ENCODE measurements at places on chromosomes 11 and 22.

GRCh38 chr11:86579406-86579731 lies 93.0 kb downstream of the ME3 start:
- DNase-seq = no peak

DNA sequence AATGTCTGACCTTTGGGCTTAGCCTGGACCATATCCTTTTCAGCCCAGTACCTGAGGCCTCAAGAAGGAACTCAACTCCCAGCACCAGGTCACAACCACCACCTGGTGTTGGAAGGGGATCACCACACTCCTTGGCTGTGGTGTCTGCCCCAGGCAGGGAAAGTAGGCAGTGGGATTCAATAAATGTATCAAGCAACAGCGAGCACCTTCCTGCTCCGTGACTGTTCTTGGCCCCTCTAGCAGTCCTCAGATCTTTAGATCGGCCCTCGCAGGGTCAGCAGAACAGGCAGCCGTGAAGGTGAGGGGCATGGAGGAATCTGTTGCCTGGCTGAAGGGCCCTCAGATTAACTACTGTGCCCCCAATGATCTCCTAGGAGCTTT lies 15.9 kb downstream of the ARFGAP2 start:
- no peak for DNase-seq

DNA sequence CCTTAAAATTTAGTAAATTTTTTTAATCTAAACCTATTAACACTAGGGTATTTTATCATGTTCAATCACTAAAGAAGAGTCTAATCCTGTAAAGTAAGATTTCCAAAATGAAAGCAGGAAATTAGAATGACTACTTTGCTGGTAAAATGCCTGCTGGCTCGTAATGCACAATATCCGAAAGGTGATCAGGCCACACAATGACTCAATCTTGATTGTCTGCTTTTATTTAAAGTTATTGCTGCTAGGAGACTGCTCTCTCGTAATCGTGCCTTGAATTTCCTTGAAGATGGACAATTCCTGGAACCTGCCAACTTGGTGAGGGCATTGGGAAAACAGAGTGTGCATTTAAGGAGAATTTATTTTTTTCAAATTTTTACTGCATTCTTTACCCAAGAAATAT lies 1786.5 kb upstream of the RAG2 start:
- no peak for DNase-seq

GRCh38 chr11:86947541-86947940 lies 7.7 kb downstream of the FZD4 start:
- DNase-seq = no peak

- DNase-seq = no peak
Measured at GRCh38 chr22:43925433-43926348, 2.1 kb downstream of the PNPLA3 start.

- DNase-seq = no peak
Measured at GRCh38 chr11:76553554-76554476, 109.0 kb downstream of the EMSY start.

DNA sequence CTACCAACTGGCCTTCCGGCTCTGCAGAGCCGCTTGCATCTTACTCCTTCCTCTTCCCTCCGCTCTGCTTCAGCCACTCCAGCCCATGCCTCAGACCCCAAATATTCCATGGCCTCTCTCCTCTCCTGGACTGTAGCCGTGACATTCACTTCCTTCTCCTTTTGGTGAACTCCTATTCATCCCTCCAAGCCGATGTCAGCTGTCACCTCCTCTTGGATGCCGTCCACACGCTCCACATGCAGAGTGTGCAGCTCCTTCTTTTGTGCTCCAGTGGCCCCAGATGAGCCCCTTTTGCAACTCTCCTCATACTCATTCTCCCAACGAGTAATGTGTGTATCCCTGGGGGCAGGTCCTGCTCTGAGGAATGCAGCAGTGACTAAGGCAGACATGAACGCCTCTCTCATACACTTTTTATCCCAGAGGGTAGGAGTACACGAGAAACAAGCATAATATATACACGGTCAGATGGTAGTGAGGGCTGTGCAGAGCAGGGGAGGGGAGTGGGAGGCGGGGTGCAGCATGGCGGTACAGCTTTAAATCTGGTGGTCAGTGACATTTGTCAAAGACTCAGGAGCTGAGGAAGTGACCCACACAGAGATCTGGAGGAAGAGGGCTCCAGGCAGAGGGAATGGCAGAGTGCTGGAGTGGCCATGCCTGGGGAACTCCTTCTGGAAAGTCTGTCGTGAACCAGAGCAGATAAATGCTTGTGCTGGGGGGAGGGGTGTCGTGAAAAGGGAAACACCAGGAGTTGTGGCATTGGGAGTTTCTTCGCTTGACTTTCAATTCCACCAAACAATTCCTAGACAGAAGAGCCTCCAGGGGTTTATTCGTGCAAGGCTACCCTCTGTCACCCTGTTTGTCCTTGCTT lies 83.8 kb upstream of the ATXN10 start:
- no peak for DNase-seq

DNA sequence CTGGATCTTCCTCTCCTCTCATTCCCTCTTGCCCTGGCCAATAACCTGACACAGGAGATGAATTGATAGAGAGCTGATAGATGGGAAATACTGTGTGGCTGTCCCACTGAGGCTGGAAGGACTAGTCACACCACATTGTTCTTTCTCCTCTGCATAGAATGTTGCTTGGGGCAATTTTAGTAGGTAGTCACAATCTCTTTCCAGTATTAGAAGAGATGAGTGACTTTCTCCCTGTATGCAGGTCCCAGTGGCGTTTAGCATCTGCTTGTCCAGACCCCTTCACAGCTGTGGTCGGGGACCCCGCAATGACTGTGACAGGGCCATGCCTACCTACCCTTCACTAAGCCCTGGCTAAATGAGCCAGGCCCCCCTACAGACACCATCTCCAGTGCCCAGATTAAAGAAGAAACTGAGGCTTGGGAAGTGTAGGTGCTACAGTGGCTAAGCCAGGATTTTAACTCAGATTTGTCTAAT lies 24.0 kb upstream of the P2RY2 start:
- DNase-seq = no peak

DNA sequence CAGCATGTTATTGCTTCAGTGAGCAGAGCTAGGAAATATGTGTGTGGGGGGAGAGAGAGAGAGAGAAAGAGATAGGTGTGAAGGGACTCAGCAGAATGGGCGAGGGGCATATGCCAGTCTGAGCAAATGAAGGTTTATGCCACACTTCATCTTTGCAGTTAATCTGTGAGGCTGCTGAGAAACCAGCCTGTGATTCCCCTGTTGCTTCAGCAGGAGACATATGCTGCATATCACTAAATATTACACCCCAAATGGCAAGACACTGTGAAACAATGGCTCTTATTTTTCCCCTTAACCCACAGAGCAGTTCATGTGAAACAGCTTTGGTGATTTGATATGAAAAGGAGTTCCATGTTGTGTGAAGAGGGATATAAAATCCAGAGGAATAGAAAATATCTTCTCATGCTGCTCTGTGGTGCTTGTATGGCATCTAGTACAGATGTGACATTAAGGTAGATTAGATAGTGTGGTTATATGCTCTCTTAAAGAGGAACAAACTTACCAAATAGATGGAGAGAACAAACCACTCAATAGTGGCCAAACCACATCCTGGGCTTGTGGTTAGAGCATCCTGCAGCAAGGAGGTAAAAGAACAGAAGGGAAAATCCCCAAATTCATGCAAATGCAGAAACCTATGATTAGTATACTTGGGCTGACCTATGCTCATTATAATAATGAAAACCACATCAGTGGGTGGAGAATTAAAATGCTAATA lies 864.2 kb downstream of the FAM181B start:
- DNase-seq = peak; percentile 64

- DNase-seq = no peak
Measured at GRCh38 chr22:38796262-38796957, 2.5 kb upstream of the DNAL4 start.

DNA sequence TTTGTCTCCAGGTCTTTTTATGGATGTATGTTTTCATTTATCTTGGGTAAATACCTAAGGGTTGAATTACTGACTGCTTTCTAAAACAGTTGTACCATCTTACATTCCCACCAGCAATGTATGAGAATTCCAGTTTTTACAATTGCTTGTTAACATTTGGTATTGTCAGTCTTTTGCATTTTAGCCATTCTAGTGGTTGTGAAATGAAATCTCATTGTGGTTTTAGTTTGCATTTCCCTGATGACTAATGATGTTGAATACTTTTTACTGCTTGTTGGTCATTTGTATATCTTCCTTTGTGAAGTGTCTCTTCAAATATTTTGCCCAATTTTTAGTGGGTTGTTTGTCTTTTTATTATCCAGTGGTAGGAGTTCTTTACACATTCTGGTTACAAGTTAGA lies 92.8 kb downstream of the ARFGAP2 start:
- no peak for DNase-seq

GRCh38 chr11:43557553-43558110 lies 122.9 kb upstream of the HSD17B12 start:
- no peak for DNase-seq
